Effector CD4-positive, alpha-beta T cell (primary cell): ENCODE measurements at places on chromosomes 11 and 22.

- DNase-seq: no peak
These were observed 30.4 kb downstream of the LDHAL6A start for GRCh38 chr11:18485913-18486528.

- no peak for DNase-seq
These were observed 27.7 kb upstream of the WNT11 start for GRCh38 chr11:76234021-76234415.

- DNase-seq: no peak
These were observed 15.6 kb upstream of the C11orf24 start for GRCh38 chr11:68287419-68287818.

DNA sequence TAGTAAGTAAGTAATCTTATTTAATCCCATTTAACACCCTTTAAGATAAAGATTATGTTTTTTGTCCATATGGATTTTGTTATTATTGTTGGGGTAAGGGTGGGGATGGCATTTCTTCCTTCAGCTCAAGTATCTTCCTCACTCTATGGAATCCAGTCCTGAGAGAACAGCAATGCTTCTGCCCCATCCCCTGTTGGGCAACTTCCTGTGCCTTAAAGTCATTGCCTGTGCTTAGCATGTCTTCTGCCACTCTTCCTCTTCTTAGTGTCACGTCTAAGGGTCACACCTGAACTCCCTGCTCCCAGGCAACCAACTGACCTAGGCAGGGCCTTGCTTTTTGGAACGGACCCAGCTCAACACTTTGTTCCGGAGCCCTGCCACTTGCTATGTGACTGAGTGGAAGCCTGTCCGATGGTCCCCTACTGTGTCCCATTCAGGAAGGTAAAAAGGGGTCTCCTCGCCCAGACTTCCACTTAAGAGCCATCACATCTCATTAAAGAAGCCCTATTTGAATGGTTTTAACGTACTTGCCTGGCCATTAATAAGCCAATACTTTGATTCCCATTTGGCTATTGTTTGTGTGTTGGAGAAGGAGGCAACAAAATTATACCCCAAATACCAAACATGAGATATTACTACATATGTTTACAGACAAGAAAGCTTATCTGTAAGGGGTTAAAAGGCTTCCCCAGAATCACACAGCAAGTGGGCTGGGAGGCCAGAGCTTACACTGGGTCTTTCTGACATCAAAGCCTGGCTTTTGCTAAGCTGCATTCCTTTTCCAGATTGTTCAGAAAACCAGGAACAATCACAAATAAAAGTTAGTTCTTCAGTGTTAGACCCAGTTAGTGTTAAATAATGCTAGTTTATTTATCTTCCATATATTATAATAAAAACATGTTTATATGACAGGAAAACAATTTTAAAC lies 59.2 kb downstream of the RAB38 start:
- DNase-seq: no peak

GRCh38 chr11:429391-429790 lies 12.4 kb downstream of the ANO9 start:
- DNase-seq: no peak

- DNase-seq: no peak
These were observed 7.9 kb downstream of the HYOU1 start for GRCh38 chr11:119049081-119049480.

- no peak for DNase-seq
These were observed 4.3 kb downstream of the SLC43A3 start for GRCh38 chr11:57422669-57423068.

DNA sequence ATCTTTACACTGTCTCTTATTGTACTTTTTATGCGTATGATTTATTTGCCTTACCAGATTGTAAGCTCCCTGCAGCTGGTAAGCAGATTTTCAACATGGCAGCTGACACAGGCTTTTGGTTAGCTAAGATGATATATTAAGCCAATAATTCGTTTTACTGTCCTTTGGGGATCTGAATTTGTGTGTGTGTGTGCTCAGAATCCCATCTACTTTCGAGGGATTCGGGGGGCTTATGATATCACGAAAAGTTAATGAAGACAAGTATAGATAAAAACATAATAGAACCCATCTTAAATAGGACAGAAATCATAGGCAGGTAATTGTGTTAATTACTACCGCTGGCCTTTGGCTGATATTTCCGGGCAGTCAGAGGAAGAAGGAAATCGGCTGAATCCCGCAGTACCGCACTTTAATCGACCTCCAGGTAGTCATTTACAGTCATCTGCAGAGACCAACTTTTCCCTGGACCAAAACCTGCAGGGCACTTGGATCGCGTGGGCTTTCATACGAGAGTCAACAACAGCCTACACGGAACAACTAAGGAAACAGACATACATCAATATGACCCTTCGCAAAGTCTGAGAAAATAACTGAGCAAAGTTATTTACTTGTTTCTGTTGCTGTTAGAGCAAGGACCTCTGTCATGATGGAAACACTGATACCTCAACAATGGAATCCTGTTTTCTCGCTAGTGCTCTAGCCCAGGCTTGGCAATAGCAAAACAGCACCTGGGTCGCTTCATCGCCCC lies 802 bp downstream of the KBTBD3 start:
- DNase-seq: no peak

DNA sequence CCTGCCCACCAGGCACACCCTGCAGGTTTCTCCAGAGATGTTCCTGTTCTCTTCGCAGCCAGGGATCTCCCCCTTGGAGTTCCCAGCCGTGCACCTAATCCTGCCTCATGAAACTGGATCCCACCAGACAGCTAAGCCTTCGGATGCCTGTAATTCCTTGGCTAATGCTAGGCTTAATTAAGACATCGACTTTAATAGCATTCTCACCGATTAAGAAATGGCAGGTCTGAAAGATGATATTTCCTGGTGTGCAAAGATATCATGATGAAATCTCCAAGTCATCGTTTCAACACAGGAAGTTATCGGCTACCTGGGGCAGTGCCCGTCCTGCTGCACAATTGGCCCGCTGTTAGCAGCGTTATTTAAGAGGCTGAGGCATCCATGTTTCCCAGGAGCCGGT lies 41.5 kb upstream of the CCND1 start:
- DNase-seq: no peak

- no peak for DNase-seq
These were observed 85.8 kb downstream of the EFCAB6 start for GRCh38 chr22:43726322-43726721.

GRCh38 chr22:42754658-42755057 lies 34.0 kb upstream of the A4GALT start:
- no peak for DNase-seq

DNA sequence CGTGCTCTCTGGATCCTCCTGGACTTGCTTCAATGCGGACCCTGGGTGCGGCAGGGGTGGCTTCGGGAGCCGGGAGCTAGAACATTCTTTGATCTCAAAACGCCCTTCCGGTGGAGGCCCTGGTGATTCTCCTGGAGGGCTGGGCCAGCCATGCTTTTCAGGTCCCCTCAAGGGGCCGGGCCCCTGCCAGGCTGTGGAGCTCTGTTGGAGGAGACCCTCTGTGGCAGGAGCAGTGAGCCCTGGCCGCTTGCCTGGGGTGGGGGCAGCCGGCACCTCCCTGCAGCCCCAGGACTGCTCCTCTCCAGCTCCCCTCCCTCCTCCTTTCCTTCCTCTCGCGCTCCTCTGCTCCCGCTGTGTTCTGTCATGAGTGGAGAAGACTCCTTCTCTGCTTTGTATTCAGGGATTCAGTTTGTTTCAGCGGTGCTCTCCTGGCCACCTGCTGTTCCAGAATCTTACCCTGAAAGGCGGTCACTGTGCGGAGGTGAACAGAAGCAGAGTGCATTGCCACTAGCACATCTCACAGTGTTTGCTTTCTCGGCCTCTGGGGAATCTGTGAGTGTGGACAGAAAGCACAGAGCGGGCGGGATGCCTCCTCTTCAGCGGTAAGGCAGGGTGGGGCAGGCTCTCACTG lies 289.1 kb downstream of the TBC1D22A start:
- no peak for DNase-seq

DNA sequence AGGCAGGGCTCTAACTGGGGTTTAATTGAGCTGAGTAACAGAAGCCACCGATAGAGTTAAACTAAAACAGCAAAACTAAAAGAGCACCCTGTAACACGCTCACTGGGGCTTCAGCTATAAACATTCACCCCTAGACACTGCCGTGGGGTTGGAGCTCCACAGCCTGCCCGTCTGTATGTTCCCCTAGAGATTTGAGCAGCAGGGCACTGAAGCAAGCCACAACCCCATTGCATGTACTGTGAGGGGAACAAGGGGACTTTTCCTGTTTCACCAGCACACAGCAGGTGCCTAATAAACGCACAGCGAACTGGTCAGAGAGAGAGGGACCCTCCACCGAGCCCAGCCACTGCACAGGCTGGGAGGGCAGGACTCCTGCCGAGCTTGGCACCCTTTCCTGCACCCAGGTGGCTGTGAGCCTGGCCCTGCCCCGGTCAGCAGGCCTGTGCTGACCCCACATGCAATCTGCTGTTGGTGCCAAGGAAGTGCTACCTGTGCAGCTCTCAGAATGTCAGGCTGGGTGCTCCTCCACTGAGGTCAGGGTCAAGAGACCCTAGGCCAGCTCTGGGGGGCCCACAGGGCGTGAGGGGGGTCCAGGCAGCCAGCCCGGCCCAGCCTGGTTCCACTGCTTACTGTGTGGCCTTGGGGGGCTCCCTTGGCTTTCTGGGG lies 31.9 kb downstream of the RTN4R start:
- no peak for DNase-seq
